GM03348 (cell line): ENCODE measurements at places on chromosomes 1 and 21.

GRCh38 chr21:42777064-42777756 lies 102.1 kb downstream of the WDR4 start:
- DNase-seq, result no peak

DNA sequence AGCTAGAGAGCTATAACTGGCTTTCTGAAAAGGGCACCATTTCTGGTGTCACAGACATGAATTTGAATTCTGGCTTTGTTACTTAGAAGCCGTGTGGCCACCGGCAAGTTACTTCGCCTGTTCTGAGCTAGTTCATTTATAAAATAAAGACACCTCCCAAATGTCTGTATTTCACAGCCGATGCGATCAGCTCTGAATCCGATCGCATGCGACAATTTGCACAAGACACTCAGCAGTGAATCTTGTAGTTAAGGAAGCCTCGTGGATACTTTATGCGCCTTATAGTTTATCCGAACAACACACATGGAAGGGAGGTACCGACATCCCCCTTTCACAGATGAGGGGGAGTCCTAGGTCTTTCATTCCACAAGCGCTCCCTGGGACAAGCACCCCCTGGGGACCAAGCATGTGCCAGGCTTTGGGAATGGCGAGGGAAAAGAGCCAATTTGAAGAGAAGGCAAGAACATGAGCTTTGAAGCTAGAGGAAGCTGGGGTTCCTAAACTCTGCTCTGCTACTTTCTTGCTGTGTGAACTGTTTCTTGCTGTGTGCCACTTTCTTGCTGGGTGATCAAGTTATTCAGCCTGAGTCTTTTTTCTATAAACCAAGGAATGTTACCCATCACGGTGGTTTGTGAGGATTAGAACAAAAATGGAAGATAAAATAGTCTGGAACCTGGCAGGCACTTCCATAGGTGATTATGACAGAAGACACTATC lies 3.9 kb downstream of the ID3 start:
- DNase-seq, result no peak

- no peak for DNase-seq
These were observed 9.4 kb downstream of the PHACTR4 start for GRCh38 chr1:28378906-28379305.

GRCh38 chr21:36008505-36008904 lies 51.8 kb downstream of the SETD4 start:
- DNase-seq, result no peak

GRCh38 chr1:108556066-108556465 lies 3.8 kb upstream of the EEIG2 start:
- DNase-seq, result no peak

DNA sequence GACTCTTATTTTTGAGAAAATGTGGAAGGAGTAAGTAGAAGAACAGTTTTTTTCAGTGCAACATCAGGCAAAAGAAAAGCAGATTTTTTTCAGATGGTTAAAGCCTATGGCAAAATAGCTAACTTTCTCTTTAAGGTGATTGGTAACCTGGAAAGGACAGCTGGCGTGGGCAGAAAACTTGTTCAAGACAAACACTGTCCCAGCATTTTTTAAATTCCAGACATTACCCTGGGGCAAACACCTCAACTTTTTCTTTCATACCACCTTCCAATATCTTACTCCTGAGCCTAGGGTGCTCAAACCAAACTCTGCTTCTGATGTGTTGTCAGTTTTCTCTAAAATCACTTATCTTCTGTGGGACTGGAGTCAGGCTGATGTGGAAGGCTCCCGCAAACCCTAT lies 2.7 kb upstream of the LEPR start:
- no peak for DNase-seq

DNA sequence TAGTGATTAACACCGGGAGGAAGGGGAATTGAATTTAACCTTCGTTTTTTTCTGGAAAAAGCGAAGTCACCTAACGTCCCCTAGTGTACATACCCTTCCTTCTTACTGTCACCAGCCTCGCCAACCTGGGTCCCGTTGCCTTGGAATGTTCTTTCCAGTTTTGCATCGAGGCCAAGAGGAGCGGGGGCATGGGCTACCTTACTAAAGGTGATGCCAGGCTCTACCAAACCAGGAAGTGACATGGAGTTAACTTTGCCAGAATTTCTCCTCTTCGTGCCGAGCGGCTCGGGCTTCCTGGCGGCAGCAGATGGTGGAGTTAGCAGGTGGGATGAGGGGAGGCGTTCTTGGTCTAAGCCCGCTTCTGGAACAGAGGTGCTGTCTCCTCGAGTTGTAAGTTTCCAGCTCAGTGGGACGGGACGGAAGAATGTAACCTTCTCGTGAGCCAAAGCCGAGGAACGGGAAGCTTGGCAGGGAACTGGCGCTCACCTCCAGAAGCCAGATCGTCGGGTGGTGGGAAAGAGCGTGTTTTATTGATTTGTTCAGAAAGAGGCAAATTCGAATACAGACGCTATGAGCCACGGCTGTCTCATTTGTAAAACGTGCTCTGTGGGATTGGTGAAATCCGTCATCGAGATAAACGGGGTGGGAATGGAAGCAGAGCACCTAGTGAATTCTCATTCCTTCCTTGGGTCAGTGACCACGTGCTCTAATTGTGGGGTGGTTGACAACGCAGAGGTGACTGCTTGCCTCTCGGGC lies 486 bp downstream of the NIPAL3 start:
- peak; percentile 28 for DNase-seq

- DNase-seq, result peak; percentile 10
These were observed 2.6 kb upstream of the UQCRHL start for GRCh38 chr1:15810073-15810472.

DNA sequence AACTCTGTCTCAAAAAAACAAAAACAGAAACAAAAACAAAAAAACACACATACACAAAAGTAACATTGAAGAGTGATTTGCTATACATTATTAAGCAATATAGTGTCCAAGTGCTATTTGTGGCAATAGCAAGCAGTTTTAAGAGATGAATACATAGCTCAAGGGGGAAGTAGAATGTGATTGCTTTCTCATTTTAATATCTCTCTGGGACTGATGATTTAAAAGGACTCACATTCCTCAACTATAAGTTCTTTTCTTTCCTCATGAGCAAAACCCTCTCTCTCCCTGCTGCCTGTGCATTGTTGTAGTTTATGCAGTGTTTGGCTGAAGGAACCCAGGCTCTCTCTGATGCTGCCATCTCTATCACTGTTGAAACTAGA lies 47.0 kb upstream of the CSF1 start:
- no peak for DNase-seq

GRCh38 chr1:35364741-35365140 lies 96.2 kb downstream of the ZMYM4 start:
- DNase-seq, result no peak

DNA sequence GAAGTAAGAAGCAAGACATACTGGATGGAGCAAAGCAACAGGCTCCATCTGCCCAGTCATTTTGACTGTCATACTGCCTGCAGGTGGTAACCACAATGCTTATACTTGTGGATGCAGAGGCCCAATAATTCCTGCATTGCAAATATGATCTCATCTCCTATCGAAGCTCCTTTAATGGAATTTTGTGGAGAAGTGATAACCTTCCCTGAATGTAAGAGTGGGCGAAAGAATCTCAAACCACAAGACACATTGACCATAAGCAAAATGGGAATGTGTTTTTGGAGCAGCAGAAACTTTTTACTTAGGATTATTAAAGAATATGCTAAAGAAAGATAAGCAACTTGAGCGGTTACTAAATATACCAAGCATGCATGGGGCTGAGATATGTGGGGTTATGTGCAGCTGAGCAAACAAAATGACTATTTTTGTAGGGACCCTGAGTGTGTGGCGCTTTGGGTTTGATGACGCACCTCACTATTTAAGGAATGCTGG lies 77.4 kb upstream of the BACH1 start:
- no peak for DNase-seq

GRCh38 chr1:156012051-156012817 lies 8.5 kb downstream of the SSR2 start:
- no peak for DNase-seq

GRCh38 chr1:35748326-35748725 lies 21.5 kb downstream of the CLSPN start:
- no peak for DNase-seq

GRCh38 chr21:40540216-40540615 lies 306.7 kb downstream of the DSCAM start:
- DNase-seq, result no peak

GRCh38 chr1:158931055-158931737 lies at the start of gene PYHIN1:
Gene PYHIN1, plus strand, starts transcription at chr1:158931552. Its CDS starts 5,359 bp downstream, at chr1:158936911.
- no peak for DNase-seq

DNA sequence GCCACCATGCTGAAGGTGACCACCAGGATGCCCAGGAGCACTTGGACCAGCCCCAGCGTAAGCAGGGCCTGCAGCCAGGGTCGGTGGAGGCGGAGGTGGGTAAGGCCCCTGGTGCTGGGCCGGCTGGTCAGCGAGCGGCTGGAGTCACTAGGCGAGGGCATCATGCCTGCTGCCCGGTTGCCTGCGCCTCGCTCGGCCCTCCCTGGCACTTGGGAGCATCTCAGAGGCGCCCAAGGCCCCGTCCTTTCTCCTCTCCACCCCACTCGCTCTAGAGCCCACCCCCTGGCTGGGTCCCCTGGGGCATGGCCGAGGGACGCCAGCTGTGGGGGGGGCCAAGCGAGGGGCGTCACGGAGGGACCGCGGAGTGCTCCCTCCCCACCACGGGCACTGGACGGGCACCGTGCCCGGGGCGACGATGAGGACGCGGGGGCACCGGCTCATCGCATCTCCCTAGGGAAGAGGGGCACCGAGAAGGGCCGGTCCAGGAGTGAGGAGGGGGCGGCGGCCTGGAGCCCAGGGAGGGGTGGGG lies 505 bp downstream of the ENTREP3 start:
- DNase-seq, result peak; percentile 53

DNA sequence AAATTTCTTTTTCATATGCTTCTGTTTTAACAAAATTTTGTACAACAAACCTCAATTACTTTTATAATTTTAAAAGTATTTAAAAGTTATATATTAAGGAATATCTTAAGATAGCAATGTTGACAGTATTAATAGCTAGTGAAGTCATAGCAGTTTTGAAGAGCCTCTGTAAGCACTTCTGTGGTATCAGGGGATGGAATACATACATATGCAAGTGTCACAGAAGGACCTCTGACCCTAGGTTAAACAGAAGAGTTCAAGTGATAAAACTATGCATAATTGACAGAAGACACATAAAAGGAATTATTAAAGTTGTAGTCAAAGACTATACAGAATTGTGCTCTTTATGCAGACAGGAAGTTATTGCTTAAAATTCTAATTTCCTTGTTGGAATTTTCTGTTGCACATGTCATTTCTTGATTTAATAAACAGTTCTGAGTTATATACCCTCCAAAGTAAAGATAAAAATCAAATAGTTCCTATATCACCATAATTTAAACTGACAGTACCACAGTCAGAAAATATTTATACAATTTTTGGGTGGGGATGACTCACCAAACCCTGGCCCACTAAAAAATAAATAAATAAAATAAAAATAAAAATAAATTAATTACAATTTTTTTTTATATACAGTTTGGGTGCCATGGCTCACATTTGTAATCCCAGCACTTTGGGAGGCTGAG lies 27.1 kb downstream of the IPP start:
- DNase-seq, result no peak
